ENCODE measurements at places on chromosomes 7 and 10.

GRCh38 chr7:17239683-17240521, 58.5 kb upstream of the AHR start:
- no peak for DNase-seq

DNA sequence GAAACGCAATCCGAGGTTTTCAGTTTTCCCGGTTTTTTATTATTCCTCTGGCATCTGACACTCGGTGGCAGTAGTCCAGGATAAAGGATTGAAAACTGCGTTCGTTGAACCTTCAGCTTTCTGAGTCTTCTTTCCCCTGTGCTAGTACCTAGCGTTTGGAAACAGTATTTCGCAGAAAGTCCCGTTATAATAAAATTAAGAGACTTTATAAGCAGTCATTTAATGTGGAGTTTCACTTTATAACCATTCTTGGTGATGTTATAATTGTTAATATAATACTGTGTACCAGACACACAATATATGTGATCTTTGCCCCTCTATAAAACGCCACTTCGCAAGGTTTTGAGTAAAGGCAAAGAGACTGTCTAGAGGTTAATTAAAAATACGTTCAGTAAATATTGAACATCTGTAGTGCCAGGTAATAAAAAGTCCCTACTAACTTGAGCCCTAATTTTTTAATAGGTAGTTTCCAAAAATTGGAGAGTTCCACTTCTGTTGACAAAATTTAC, 874 bp downstream of the CISD1 start:
- DNase-seq: no peak

GRCh38 chr7:111074071-111074747, 16.7 kb upstream of the LRRN3 start:
- no peak for DNase-seq

DNA sequence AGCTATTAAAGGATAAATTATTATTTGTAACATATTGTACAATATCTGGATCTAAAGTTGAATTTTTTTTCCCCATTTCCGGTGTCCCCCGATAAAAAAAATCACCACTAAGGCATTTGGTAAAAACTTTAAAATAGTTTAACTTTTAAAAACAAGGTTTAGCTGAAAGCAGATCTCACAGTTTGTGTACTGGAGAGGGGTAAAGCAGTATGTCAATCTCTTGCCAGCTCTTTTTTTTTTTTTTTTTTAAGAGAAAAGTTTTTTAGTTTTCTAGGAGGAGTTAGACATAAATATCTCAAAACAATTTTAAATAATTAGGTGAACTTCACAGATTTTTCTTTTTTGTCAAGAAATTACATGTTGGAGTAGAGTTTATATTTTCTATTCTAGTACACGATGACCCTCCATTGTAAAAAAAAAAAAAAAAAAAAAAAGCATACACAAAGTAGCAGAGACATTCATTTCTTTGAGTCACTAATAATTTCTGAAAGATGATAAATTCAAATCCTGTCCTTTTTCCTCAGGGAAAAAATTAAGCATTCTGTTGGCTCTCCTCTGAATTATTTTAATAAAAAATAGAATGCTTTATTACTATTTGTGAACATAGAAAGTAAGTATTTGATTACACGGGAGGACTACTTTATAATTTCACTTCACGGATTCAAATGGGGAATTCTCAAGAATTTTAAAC, 1.9 kb upstream of the HBP1 start:
- no peak for DNase-seq

DNA sequence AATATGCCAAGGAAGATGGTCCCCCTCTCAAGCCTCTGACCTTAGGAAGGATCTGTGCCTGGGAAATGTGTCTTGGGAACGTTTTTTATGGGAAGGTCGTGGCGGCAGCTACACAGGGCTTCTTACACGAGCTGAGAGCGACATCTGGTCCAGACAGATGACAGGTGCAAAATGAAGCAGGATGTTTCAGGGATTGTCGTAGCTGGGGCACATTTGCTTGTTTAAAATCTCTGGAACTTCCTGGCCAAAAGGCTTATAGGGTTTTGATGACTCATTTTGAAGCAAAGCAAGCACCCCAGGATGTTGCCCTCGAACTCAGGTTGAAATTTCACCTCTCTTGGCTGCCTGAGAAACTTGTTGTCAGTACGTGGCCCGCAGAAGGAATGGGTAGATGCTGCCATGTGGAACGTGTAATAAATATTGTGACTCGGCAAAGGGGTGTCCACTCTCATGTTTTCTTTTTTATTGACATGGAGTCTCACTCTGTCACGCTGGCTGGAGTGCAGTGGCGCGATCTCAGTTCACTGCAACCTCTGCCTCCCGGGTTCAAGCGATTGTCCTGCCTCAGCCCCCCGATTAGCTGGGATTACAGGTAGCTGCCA, 117.5 kb downstream of the CAMK1D start:
- no peak for DNase-seq

- no peak for DNase-seq
Measured at GRCh38 chr10:50610368-50610767, 13.4 kb downstream of the SGMS1 start.

- DNase-seq: no peak
Measured at GRCh38 chr7:1021931-1022330, 22.4 kb upstream of the GPR146 start.

DNA sequence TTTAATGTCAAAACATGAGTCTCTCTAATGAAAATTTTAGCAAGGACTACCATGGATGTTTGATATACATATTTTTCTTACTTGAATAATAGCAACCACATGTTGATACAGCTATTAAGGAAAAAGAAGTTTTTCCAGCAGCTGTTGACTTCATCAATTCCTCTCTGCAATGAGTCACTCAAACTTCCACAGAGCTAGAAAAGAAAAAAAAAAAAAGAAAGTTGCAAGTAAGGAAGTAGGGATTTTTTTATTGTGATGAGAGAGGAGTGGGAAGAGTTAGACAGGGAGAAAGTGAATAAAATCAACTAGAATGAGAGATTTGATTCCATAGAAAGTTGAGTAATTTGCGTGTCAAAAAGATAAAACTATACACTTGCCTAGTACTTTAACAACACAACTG, 46.2 kb downstream of the CAV1 start:
- DNase-seq: no peak

GRCh38 chr10:60629332-60629731, 148.9 kb upstream of the CDK1 start:
- no peak for DNase-seq

DNA sequence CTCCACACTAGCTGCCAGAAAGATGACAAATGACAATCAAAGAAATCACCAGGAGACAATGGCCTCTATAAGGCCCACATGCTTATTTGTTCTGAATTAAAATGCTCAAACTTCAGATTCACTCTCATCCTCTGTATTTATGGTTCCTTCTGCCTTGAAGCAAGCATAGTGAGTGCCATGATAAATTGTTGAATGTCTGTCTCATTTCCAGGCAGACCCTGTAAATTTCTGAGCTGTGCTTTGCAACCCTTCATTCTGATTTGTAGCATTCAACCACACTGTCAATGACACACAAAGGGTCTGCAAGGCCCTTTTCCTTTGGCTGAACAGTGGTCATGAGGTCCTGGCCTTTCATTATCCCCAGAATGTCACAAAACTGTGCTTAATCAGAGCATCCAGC, 506.6 kb upstream of the GHITM start:
- DNase-seq: no peak

GRCh38 chr10:132634947-132635271, 97.3 kb downstream of the INPP5A start:
- no peak for DNase-seq

DNA sequence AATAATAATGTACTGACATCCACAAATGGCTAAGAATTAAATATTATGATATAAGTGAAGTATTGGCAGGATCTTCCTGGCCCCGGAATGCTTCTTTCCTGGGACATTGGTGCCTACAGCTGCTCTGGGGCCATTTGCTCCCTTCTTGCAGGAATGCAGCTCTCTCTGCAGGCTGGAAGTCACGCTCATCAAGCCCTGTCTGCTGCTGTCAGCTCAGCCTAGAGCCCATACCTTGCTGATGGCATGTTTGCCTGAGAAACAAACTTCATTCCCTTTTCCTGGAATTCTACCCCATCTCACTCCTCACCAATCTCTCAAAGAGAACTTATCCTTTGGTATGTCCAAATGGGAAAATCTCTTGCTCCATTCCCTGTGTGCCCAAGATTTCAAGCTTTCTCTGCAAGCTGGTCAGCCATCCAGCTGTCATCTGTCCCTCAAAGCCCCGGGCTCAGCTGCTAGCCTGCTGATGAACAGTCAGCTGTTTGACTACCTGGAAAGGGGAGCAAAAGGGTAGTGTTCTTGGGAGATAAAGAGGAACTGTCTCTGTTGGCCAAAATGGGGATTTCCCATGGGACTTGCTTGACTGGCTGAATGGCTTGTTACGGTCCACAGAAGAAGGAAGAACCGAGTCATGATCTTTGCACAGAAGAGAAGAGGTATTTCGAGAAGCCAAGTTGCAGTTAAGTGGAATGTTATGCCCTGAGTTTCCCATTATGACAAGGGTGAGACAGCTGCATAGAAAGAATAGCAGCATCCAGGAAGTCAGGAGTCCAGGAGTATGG, 12.0 kb upstream of the RASSF4 start:
- DNase-seq: no peak

DNA sequence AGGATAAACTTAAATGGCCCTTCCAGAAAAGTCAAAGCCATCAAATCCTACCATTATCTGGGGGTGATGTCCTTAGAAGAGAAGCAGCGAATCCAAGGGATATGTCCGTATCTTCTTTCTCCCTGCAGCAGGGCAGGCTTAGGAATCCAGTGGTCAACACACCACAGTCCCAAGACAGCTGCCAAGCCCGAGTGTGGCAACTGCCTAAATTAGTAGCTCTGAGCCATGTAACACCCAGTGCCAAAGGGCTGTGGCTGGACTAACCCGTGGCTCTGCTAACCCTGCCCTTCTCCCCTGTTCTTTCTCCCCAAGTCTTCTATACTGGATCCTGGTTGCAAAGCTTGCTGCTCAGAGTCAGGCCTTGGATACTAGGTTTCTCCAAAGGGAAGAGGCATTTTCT, 74.8 kb downstream of the CDK1 start:
- no peak for DNase-seq

GRCh38 chr7:33748793-33749192, 156.5 kb upstream of the BMPER start:
- no peak for DNase-seq

DNA sequence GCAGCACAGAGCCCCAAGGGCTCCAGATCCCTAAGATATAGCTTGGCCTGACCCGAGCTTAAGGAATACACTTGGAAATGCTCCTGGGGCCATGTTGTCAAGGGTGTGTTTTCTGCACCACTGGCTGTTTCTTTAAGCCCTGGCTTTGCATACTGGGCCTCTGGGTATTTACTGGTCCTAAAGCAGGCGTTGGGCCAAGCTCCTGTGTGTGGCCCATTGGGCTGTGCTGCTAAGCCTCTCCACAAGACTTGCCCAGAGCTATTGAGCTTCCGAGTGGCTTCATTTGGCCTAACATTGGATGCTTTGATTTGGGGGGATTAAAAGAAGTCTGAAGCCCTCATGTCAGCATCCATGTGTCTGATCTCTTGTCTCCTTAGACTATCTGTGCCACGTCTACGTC, 5.2 kb downstream of the YKT6 start:
- no peak for DNase-seq

GRCh38 chr7:82335927-82336326, 107.7 kb downstream of the CACNA2D1 start:
- DNase-seq: no peak

GRCh38 chr7:69349291-69349690, 249.0 kb upstream of the AUTS2 start:
- no peak for DNase-seq

GRCh38 chr7:127770885-127771284, 118.9 kb downstream of the SND1 start:
- DNase-seq: no peak

- DNase-seq: no peak
Measured at GRCh38 chr10:16521311-16522016, at the start of gene C1QL3. Gene C1QL3, minus strand, starts transcription at chr10:16521879. Its CDS starts 814 bp downstream, at chr10:16521065.

GRCh38 chr10:131802996-131803395, 97.8 kb upstream of the PPP2R2D start:
- DNase-seq: no peak

DNA sequence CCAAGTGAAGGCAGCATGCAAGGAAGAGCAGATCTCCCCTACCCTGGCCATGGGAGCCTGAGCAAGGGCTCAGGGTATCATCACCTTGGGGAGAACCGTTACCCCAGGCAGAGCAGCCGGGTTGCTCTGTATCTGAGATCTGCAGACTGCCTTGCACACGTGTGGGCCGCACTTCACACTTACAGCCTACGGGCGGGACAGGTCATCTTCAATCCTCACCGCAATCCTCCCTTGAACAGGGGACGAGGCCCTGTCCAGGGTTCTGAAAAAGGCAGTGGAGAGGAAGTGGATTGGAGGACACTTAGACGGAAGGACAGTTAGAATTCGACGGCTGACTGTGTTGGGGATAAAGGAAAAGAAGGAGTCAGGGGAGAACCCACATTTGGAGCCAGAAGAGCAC, 51.4 kb downstream of the NPS start:
- no peak for DNase-seq

GRCh38 chr10:21570761-21571521, 36.9 kb downstream of the MLLT10 start:
- DNase-seq: no peak

DNA sequence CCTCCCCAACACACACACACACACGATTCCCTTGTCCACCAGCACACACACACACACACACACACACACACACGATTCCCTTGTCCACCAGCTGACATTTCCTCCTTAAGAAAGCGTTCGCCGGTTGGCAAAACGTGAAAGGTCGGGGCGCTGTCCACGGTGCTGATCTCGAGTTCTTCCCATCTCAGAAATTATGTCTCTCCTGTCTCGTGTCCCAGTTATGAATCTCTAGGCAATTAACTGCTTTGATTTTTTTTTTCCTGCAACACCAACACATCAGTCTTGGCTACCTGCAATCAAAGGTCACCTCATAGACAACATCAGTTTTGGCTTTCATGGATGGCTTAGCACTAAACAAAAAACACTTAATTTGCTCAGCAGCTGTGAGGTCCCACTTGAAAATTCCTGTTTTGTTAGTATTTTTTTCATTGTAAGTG, 1.9 kb downstream of the INA start:
- DNase-seq: no peak

DNA sequence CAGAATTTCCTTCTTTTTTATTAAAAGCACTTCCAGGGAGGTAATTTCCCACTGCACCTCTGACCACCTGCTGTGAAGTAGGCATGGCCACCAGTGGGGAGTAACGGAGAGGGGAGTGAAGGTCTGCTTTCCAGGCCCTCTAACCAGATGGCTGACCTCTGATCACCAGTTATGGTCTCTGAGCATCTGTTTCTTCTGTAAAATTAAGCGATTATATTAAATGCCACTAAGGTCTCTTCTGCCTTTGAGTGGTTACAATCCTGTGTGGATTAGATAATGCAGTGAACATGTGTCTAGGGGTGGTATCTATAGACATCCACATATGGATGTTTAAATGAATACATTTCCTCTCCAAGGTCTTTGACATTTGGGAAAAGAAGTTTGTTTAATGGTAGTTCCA, 199.6 kb downstream of the HERPUD2 start:
- no peak for DNase-seq

DNA sequence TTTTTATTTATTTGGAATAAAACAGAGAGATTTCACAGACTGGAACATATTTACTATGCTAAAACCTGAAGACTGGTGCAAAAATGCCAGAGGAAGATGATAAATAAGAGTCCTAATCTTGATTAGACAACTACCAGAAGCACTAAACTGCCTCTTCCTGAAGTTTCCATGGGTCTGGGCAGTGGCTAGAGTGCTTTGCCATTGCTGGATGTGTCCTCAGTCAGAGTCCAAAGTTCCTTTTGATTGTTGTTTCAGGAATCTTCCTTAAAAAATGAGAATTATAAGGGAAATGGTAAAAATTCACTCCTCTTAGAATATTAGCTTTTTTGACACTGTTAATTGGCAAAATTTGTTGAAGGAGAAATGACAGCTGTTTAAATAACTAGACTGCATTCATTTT, 86.3 kb upstream of the AHR start:
- no peak for DNase-seq

- DNase-seq: no peak
Measured at GRCh38 chr10:78942091-78942501, 126.7 kb upstream of the ZMIZ1 start.
